ENCODE measurements at places on chromosomes 2 and 18.

GRCh38 chr2:7621018-7621814 lies 704.0 kb downstream of the RNF144A start:
- DNase-seq, result no peak

- DNase-seq, result no peak
These were observed 95.4 kb upstream of the CYP1B1 start for GRCh38 chr2:38171208-38171855.

DNA sequence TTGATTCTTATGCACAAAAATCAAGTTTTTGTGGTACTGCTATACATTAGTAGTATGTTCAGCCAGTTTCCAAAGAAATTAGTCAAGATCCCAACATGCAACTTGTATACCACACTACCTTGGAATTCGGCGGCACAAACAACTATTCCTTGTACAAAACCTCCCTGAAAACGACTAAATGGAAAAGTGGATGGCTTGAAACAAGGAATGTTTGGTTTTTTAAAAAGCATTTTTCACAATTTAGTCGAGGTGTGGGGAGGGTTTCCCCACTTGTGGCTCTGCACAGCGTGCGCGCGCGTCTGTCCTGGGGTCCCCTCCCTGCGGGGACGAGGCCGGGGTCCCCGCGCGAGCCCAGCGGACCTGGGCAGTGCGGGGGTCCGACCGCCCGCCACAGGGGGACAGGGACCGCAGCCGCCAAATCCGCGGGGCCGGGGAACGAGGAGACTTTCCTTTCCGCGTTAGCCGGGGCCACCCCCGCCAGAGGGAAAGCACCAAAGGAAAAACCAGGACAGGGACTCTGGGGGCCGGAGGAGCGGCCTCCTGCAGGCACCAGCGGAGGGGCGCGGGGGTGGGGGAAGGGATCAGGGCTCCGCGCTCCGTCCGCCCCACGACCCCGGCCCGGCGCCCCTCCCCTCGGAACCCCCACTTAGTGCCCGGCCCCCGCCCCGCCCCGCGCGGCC lies 534 bp upstream of the SOCS6 start:
- DNase-seq, result no peak

- DNase-seq, result no peak
These were observed 680.7 kb downstream of the EPHA4 start for GRCh38 chr2:220891405-220891804.

- DNase-seq, result peak; percentile 73
These were observed 44.2 kb downstream of the RRM2 start for GRCh38 chr2:10166676-10167292.

GRCh38 chr2:23867449-23867848 lies 59.5 kb downstream of the ATAD2B start:
- no peak for DNase-seq

DNA sequence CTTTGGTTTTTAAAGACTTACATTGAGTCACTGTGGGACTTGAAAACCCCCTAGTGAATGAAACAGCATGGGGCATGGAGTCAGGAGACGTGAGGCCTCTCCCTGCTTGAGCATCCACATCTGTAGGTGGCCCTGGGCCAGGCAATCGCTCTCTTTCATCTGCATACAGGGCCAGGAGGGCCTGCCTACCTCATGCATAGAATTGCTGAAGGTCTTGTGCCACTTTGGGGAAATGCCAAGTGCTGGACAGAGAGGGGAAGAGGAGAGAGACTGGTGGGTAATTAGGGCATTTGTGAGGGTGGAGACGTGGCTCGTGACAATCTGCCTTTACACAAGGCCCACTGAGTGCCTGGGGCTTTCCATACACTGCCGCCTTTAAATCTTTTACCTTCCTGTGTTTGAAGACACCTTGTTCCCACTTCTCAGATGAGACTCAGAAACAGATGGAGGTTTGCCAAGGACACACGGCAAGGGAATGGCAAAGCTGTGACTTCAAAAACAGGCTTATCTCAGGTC lies 322.2 kb upstream of the HS6ST1 start:
- no peak for DNase-seq

DNA sequence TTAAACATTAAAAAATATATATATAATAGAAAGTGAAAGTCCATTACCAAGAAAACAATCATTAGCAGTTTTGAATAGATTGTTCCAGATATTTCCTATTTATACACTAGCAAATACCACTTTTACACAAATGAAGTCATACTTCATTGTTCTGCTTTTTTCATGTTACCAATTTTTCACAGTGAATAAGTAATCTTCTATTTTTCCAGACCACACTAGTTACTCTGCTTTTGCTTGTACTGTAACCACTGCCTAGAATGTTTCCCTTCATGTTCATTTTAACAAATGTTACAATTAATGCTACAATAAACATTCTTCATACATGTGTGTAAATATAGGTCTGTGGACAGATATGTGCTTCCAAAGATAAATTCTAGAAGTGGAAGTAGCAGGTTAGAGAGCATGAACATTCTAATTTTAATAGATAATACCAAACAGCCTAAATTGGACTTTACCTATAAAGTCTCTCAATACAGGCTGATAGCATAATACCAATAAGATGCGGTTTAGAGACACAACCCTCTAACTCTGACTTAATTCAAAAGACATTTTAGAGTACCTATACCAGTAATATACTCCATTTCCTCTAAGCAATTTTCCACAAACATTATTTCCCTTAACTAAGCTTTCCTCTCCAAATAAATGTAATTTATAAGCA lies 17.0 kb downstream of the ITSN2 start:
- no peak for DNase-seq

- no peak for DNase-seq
These were observed 25.3 kb upstream of the SEMA4C start for GRCh38 chr2:96895032-96895745.

- no peak for DNase-seq
These were observed 45.9 kb downstream of the RPIA start for GRCh38 chr2:88737385-88737784.

Data from NCI-H524 treated with DMSO at 0.1 percent for 48 hours (cell line).